ENCODE measurements at places on chromosomes 16 and 17.

- DNase-seq, result no peak
These were observed 9.0 kb upstream of the MRPL38 start for GRCh38 chr17:75913537-75914210.

DNA sequence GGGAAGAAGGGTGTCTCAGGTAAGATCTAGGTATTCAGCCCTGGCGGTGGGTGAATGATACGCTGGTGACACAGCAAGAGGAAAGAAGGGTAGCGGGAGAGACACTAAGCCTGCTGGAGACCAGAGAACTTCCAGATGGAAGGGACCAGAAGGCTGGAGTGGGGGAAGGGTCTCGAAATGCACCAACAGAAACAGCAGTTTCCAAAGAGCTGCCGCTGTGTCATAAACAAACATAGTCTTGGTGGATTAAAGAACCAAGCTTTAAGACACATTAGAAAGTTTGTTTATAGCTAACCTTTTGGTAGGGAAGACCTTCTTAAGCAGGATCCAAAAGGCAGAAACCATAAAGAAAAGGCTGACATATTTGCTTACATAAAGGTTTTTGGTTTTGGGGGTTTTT, 20.9 kb downstream of the TRPV3 start:
- DNase-seq, result no peak

DNA sequence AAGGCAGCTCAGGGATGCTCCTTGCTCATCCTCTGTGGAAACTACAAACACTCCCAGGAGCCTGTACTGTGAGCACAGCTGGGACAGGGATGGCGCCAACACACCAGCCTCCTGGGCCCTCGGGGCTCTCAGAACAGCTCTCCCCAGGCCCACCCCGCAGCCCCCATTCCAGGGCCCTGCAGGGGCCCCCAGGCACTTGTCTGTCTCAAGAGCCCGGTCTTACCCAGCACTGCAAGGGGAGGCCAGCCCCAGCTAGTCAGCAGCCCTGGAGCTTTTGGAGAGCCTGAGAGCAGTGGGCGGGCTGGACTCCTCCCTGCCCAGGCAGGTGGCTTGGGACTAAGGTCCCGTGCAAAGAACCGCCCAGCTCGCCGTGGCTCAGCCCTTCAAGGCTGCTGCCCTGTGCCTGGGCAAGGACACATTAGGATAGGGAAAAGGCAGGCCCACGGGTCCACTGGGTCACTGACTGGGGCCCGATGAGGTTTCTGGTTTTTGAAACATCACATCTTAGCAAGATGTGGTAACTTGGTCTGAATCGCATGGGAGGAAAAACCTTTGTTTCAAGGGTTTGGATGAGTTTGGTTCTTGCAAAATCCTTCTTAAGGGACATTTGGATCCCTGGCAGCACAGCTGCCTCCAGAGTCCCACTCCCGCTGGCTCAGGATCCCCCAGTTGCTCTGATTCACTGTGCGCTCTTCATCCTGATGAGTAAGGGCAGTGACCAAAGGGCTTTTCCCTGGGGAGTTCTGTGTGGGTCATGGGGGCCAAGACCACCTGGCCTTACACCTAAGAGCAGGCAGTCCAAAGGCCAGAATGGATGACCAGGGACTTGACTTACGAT, 2.8 kb downstream of the DNASE1L2 start:
- DNase-seq, result no peak

DNA sequence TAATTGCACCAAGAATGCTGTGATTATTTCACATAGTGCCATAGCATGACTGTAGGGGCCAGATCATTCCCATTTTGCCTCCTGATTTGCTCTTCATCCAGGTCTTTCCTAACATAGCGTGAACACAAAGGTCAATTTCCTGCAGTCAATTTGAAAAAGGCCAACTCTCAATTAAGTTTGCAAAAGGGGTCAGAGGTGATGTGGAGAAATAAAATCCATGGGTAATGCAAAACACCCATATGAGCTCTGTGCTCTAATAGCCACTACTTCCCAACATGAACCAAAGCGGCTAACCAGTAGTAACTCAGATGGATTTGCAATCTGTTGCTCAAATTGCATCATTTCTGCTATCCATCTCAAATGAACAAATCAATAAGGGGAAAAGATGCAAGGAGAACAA, 275.5 kb upstream of the SOX9 start:
- no peak for DNase-seq

GRCh38 chr17:56919717-56920116, 5.9 kb upstream of the TRIM25 start:
- no peak for DNase-seq

- DNase-seq, result no peak
These were observed 34.8 kb upstream of the CPHXL start for GRCh38 chr16:75761108-75761507.

- peak; percentile 32 for DNase-seq
These were observed 26.8 kb downstream of the MPP2 start for GRCh38 chr17:43880420-43880991.

- DNase-seq, result no peak
These were observed 2.5 kb upstream of the RAB11FIP4 start for GRCh38 chr17:31388770-31389656.

DNA sequence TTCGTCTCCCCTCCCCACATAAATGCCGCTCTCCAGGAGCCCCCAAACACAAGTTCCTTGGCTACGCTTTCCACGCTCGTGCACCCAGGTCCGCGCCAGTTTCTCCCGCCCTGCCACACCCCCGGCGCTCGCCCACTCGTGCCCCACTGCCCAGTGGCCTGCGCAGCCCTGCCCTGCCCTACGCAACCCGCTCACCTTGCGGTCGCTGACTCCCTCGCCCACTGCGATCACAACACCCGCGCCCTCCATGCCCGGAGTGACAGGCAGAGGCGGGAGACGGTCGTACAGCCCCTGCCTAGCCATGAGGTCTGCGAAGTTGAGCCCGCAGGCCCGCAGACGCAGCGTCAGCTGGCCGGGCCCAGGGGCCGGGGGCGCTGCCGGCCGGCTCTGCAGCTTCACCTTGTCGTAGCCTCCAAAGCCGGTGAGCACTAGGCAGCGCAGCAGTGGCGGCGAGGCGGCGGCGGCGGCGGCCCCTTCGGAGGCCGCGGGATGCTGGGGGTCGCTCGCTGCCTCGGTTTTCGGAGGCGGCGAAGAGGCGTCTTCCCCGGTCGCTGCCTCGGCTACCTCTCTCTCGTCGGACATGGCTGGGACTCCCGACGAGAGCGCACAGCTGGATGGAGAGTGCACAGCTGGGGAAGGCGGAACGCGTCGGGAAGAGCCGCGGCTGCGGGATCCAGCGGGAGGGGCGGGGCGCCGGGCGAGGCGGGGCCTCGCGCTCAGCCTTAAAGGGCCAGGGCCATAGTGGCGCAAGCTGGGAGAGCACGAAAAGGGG, at the start of gene VAT1:
TSS of gene VAT1 (minus strand) at position 645 of the 772 bp plus-strand sequence. CDS start at position 582, 63 bp downstream.
- peak; percentile 48 for DNase-seq

DNA sequence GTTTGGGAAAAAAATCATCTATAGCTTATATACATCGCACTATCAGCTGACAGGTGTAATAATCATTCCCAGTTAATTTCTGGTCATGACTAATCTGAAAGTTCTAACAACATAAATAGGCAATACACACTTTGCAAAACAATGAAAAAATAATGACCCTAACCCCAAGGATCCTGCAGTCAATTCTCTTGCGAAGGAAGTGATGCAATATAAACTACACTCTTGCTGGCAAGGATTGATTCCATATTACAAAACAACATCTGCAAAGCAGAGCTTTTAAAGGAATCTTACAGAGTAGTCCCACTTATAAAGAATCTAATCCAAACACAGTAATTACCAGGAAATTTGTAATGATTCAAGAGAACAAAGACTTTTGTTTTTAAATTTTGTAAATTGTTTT, 73.4 kb downstream of the MYO1D start:
- DNase-seq, result no peak

GRCh38 chr16:2009164-2009711, 383 bp downstream of the ZNF598 start:
- DNase-seq, result no peak

DNA sequence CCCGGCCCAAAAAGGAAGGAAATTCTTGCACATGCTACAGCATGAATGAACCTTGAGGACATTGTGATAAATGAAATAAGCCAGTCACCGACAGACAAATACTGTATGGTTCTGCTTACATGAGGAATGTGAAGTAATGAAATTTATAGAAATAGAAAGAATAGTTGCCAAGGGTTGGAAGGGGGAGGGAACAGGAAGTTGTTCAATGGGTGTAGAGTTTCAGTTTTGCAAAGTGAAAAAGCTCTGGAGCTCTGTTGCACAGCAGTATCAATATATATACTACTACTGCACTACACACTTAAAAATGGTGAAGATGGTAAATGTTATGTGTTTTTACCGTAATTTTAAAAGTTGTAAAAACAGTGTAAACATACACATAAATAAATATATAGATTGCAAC, 43.7 kb downstream of the PKD1L3 start:
- DNase-seq, result no peak

- DNase-seq, result no peak
These were observed 82.4 kb downstream of the NDE1 start for GRCh38 chr16:15732416-15732815.

GRCh38 chr17:18270046-18270931, 9.8 kb downstream of the MIEF2 start:
- DNase-seq, result no peak

GRCh38 chr16:20322696-20323095, 4.6 kb downstream of the GP2 start:
- DNase-seq, result no peak

DNA sequence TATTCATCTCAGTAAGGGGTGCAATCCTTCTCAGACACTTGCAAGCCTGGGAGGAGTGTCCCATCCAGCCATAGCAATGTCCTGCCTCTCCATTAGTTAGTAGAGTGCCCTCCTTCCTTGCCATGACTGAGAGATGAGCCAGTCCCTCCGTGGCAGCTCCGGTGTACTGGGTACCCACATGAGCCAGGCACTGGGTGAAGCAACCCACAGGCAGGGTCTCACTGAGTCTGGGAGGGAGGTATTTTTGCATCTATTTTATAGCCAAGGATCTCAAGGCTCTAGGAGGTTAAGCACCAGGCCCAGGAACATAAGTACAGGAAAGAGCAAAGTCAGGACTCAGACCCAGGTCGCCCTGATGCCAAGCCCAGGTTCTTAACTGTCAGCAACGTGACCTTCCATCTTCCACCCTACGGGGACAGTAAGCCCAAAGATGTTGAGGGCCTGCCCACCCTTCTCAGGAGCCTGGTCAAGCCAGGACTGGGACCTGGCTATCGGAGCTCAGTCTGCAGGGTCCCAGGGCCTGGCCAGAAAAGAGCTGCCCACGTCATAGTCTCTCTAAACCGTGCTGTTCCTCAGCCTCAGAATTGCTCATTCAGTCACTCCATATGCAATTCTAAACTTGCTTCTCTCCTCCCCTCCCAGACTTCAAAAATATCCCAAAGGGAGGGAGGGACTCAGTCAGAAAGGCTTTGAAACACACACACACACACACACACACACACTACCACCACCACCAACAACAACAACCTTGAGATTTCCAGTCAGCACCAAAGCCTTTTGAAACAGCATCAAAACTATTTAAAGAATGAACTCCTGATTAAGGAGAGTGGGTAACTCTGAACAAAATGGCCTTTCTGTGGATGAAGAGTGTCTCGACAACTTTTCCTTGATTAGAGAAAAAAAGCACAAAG, 16.6 kb downstream of the NOS2 start:
- no peak for DNase-seq

DNA sequence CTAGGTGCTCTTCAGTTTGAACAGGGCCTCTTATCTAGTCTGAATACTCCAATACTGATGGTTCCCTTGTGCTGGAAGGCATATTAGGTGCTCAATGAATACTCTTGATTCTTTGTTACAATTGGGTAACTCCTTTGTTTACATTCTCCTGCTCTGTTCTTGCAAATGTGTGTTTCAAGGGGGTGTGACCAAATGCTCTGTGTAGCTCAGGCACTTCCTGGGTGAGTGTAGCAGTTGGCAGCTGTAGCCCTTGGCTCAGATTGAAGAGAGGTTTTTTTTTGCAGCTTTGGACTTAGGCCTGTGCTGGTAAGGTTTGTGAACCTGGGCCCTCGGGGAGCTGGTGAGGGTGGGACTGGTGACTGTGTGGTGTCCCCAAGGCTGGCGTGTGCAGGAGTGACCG, 20.2 kb downstream of the TBCD start:
- DNase-seq, result no peak

Measured in stimulated activated CD4-positive, alpha-beta T cell treated with anti-CD3 and anti-CD28 coated beads, Interleukin-4, amount 100 ng/mL, for 48 hours (primary cell).